Ovary (tissue), 10 donors: ENCODE measurements at places on chromosomes 3 and 15.

GRCh38 chr3:80754969-80755368 is 987.2 kb upstream of the ROBO1 start:
- no peak overlapping the region for H3K4me3 ChIP-seq
- H3K27ac ChIP-seq, result no peak overlapping the region
- DNase-seq, result no peak
- H3K36me3 ChIP-seq, result no peaks in the 10 kb centered on the region

- no peak overlapping the region for H3K4me3 ChIP-seq
- peaks cover 2% of the 10 kb centered on the region for H3K4me1 ChIP-seq
- H3K27ac ChIP-seq, result no peak overlapping the region
- H3K36me3 ChIP-seq, result no peaks in the 10 kb centered on the region
These were observed 571.8 kb downstream of the TUSC7 start for GRCh38 chr3:117281371-117281770.

DNA sequence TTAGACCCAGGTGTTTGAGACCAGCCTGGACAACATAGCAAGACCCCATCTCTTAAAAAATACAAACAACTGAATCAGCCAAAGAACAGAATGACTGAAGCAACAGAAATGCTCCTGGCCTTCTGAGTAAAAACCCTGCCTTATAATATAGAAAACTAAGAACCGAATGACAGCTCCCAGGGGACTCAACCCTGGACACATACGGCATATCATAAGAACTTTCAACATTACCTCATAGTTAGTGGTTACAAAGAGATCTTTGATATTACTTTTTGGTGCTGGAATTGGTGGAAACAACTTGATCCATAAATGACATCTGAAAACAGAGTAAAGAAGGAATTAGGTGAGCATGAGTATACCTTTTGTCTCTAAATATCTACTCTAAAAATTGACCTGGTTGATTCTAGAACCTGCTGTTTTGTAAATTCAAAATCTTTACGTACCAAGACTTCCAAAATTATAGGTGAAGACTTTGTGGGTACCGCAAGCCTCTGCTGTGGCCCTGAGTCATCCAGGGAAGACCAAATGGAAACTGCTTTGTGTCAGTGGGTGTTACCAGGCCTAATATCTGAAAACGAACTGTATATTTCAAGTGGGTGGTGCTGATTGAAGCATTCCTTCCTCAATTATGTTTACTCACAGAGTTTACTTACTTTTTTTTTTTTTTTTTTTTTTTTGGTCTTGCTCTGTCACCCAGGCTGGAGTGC is 35.5 kb downstream of the IL5RA start:
- H3K4me3 ChIP-seq, result no peak overlapping the region
- H3K4me1 ChIP-seq, result no peaks in the 10 kb centered on the region
- H3K27ac ChIP-seq, result no peak overlapping the region
- no peaks in the 10 kb centered on the region for H3K36me3 ChIP-seq
- DNase-seq, result no peak

GRCh38 chr3:44795197-44795596 is 33.6 kb downstream of the KIF15 start:
- no peak overlapping the region for H3K27ac ChIP-seq
- H3K4me1 ChIP-seq, result no peaks in the 10 kb centered on the region
- H3K4me3 ChIP-seq, result no peak overlapping the region
- H3K36me3 ChIP-seq, result no peaks in the 10 kb centered on the region
- no peaks in the 10 kb centered on the region for H3K27me3 ChIP-seq

DNA sequence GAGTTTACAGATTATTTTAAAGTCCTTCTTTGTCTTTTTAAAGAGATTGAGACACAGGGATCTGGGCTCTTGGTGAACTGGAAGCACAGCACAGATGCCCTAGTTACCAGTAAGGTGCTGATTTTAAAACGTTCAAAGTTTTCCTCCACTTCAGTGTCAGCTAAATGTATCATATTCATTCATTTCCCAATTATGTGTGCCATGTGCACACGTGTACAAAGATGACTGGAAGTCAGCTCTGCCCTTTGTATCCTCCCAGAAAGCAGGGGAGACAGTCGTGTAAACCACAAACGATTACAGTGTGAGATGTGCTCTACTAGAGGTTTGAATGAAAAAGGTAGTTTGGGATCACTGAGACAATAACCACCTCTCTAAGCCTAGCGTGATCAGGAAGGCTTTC is 730 bp downstream of the ZKSCAN7 start:
- DNase-seq, result no peak
- H3K4me3 ChIP-seq, result peak overlapping the region; percentile 58
- H3K36me3 ChIP-seq, result no peaks in the 10 kb centered on the region
- no peaks in the 10 kb centered on the region for H3K27me3 ChIP-seq

DNA sequence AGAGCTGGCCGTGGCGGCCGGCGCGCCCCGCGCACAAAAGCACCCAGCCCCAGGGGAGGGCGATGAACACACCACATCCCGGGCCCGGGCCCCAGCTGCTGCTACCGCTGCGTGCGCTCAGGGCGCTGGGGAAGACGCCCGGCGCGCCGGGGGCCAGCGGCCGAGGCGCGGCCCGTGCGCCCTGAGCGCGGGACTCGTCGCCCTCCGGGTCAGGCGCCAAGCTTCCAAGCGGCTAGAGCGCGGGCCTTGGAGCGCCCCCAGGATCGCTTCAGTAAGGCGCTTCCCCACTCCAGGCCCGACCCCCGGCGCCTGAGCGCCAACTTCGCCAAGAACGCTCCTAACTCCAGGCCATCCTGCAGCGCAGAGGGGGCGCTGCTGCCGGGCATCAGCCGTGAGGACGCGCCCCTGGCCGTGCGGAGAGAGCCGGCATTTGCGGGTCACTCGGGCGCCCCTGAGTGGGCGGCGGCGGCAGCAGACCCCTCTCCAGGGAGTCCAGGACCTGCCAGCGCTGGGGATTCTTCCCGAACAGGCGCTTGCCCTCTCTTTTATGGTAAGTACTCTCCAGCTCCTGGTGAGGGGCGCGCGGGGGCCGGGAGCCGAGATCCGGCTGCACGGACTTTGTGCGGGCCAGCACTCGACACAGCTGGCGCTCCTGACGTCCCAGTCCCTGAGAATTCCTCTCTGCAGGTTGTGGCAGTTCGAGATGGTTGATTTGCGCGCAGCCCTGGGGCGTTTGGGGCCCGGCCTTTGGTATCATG is 475 bp downstream of the SPSB4 start:
- no peaks in the 10 kb centered on the region for H3K36me3 ChIP-seq
- peaks cover 1% of the 10 kb centered on the region for H3K4me1 ChIP-seq
- no peak for DNase-seq
- peak overlapping the region; percentile 24 for H3K4me3 ChIP-seq
- H3K27ac ChIP-seq, result no peak overlapping the region

DNA sequence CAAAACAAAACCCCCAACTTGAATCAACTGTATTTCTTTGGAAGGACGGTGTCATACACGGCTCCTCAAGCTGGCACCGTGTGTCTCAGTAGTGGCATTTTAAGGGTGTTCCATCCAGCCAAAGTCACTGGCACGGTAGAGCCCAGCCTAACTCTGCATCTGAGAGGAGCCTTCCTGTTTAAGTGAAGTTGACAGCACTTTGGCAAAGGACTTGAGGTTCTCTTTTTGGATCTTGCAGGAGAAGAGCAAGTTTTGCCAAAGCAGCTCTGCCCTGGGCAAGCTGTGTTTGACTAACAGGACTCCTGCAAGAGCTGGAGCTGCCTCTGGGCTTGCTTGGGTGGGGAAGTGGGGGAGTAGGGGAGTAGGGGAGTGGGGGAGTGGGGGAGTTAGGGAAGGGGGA is 109.6 kb upstream of the FEZF2 start:
- no peak for DNase-seq
- H3K4me1 ChIP-seq, result no peaks in the 10 kb centered on the region
- H3K27ac ChIP-seq, result no peak overlapping the region
- no peaks in the 10 kb centered on the region for H3K27me3 ChIP-seq

- no peak overlapping the region for H3K4me3 ChIP-seq
- H3K36me3 ChIP-seq, result no peaks in the 10 kb centered on the region
- no peak overlapping the region for H3K27ac ChIP-seq
These were observed 27.6 kb downstream of the ANP32A start for GRCh38 chr15:68792901-68793766.

DNA sequence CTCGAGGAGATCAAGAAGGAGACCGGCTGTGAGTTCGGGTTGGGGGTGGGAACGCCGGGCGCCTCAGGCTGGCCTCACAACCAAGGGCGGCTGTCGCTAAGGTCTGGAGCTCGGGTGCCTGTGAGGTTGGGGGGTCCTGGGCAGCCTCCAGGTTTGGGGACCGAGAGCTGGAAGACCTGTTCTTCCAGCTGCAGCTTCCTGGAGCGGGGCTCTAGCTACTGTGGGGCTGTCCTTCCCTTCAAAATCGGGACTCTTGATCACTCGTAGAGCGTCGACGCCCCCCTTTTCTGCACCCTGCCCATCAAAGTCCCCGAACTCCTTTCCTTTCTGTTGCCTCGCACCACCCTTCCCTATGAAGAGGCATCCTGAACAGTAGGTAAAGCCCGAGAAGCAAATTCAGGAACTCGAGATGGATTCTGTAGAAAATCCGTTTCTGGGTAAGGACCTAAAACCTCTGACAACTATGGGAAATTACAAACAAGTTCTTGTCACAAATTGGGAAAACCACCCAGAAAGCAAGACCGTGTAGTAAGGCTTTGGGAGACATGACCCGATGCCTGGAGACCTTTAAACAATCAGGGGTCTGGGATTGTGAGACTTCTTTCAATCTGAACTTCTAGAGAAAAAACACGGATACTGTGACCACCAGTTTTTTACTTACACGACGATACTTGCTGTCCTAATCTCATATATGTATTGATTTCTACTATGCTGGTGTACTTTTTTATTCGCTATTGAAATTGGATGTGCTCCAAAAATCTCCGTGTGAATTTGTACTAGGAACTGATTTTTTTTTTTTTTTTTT is 556 bp downstream of the CHP1 start:
- no peak for DNase-seq
- peak overlapping the region; percentile 59 for H3K27ac ChIP-seq
- H3K4me3 ChIP-seq, result peak overlapping the region; percentile 88
- no peaks in the 10 kb centered on the region for H3K27me3 ChIP-seq
- H3K4me1 ChIP-seq, result peaks cover 2% of the 10 kb centered on the region
- H3K36me3 ChIP-seq, result no peaks in the 10 kb centered on the region

DNA sequence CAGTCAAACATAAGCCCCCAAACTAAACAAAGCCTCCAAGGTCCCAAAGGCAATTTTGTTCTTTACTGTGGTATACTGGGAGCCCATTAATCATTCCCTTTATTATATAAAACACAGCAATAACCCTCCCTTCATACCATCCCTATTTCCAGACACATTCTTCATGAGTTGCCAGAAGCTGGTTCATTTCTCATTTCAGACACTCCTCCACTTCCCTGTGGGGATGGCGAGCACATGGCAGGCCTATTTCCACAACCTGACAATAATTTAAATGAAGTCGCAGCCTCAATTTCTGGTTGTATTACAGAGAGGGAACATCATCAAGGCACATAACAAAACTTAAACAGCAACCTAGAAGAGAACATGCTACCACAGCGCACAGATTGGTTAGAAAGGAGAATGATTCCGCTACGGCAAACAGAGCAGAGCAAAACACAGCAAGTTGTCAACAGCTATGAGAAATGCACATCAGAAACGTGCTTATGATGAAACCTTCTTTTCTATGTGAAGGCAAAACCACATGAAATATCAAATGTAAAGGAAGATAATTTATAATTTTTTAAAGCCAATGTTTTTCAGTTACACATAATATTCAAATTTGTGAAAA is 63.3 kb upstream of the ARHGEF3 start:
- peaks cover 2% of the 10 kb centered on the region for H3K4me1 ChIP-seq
- H3K36me3 ChIP-seq, result no peaks in the 10 kb centered on the region
- no peak overlapping the region for H3K4me3 ChIP-seq

DNA sequence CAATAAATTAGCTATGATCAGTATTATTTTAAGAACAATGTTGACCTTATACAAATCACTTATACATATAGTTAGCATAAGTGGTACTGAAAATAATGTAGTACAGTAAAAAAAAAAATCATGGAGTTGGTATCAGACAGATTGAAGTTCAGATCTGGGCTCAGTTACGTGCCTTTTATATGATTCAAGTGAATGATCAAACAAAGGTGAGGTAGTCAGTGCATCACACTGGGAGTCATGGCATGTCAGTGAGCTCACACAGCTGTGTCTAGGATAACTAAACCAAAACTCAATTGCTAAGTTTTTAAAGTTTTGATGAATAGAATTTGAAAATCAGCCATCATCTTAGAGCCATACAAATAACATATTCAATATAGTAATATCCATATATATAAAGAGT is 11.2 kb upstream of the CCR8 start:
- H3K36me3 ChIP-seq, result no peaks in the 10 kb centered on the region
- no peaks in the 10 kb centered on the region for H3K27me3 ChIP-seq
- no peaks in the 10 kb centered on the region for H3K4me1 ChIP-seq

GRCh38 chr3:45525146-45525919 is 69.2 kb upstream of the LIMD1 start:
- no peaks in the 10 kb centered on the region for H3K27me3 ChIP-seq
- H3K4me3 ChIP-seq, result no peak overlapping the region
- H3K36me3 ChIP-seq, result no peaks in the 10 kb centered on the region
- H3K27ac ChIP-seq, result no peak overlapping the region

DNA sequence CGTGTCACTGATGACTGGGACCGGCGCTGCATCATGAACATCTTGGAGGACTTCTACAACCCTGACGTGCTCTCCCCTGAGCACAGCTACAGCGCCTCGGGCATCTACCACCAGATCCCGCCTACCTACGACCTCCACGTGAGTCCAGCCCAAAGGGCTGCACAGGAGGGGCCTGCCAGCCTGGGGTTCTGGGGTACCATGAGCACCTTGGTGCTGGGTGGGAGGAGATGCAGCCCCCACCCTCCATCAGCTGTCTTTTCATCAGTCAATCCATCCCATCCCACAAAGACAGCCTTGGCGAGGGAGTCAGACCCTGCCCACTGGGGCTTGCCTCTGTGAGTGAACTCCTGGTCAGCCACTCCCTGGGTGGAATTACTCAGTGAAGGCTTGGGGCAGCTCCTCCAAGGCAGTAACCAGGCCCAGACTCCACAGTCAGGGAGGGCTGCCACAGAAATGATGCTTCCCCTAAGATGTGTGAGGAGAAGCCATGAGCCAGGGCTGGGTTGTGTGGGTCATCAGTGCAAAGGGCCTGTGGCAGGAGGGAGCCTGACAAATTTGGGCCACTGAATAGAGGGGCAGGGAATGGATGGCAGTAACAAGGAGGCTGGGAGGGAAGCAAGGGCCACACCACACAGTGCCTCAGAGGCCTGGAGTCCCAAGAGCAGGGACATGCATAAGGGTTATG is 47.9 kb downstream of the SEMA3G start:
- DNase-seq, result peak; percentile 28
- H3K36me3 ChIP-seq, result no peaks in the 10 kb centered on the region
- H3K4me1 ChIP-seq, result peaks cover 2% of the 10 kb centered on the region
- no peak overlapping the region for H3K27ac ChIP-seq

DNA sequence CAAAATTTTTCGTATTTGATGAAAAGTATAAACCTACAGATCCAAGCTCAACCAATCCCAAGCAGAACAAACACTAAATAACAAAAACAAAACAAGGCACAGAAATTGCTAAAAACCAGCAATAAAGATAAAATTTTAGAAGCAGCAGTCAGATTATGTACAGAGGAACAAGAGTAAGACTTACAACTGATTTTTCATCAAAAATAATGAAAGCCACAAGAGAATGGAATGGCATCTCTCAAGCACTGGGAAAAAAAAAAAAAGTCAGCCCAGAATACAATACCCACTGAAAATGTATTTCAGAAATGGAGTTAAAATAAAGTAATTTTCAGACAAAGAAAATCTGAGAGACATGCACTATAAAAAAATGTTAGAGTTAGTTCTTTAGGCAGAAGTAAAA is 27.0 kb downstream of the GPR156 start:
- no peaks in the 10 kb centered on the region for H3K4me1 ChIP-seq
- no peak overlapping the region for H3K27ac ChIP-seq
- H3K36me3 ChIP-seq, result no peaks in the 10 kb centered on the region
